Ascending aorta (tissue), 2 donors: ENCODE measurements at places on chromosomes 4 and X.

DNA sequence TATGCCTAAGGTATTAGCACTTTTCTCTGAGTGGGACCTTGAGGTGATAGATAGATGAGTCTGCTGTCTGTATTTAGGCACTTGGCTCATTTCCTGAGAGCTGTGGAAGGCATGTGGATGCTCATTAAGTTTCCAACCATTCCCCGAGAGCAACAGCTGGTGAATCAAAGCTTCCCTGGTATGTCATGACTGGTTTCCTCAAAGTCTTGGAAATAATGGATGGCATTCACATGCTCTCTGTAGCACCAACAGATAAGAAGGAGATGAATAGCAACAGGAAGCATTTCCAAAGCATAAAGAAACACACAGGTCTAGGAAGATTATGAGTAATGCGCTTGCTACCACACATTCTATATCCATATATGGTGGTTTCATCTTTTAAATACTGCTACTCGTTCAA, 118.3 kb upstream of the ETNPPL start:
- no peak for DNase-seq

- no peak for DNase-seq
Measured at GRCh38 chrX:152843852-152844251, 13.0 kb downstream of the NSDHL start.

- DNase-seq: no peak
Measured at GRCh38 chr4:105586638-105587328, 34.4 kb downstream of the ARHGEF38 start.

DNA sequence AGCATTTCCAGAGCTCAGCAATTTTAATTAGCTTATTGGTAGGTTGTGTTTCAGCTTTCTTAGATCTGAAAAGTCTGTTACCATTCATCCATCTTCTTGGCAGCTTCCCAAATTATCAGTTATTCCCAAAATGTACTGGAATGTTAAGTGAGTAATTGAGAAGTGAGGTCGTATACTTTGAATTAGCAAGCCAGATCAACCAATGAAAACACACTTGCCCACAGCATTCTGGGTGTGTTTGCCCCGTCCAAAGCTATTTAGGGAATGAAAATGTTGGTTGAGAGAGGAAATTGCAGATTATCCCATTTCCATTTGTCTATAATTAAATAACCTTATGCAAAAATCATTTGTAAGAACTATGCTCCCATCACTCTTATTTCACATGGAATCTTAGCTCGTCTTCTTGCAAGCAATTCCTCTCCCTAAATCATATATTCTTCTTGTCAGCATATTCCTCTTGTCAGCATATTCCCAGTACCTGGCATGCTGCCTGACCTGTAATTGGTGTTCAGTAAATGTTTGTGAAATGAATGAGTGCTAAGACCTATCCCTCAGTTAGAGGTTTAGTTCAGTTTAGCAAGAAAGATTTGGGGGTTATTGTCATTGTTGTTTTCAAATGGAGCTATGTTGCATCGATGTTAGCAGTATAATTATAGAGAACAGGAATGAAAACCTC, 23.3 kb upstream of the ANTXR2 start:
- no peak for DNase-seq

GRCh38 chrX:153928846-153929245, 2.8 kb upstream of the ARHGAP4 start:
- no peak for DNase-seq

DNA sequence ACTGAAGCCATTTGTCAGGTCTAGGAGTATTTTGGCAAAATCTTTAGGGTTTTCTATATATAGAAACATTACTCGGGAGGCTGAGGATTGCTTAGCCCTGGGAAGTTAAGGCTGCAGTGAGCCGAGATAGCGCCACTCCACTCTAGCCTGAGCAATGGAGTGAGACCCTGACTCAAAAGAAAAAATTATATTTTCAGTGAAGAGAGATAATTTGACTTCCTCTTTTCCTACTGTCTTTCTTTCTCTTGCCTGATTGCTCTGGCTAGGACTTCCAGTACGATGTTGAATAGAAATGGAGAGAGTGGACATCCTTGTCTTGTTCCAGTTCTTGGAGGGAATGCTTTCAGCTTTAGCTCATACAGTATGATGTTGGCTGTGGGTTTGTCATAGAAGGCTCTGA, 44.4 kb downstream of the UCHL1 start:
- no peak for DNase-seq

DNA sequence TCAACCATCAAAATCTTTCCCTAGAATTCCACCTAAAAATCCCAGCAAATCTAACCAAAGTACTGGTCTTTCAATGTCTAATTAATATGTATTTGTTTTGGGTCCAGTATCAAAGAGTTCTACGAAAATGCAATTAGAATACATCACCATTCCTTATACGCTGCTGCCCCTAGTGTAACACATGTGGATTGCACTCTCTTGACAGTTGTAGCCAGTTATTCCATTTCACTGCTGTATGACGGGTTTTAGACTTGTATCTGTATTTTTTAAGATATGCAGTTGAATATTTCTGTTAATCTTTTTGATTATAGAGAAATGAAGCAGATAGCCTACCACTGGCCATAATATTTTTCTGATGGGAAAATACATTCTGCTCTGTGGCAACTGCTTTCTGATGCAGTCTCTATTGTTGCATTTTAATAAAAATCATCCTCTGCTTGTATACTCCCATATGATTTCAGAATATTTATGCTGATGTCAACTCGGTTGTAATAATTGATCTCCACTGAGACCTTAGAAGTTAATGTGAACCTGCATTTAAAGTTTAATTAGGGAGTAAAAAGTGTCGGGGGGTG, 17.1 kb upstream of the PAGE2B start:
- peak; percentile 62 for DNase-seq

DNA sequence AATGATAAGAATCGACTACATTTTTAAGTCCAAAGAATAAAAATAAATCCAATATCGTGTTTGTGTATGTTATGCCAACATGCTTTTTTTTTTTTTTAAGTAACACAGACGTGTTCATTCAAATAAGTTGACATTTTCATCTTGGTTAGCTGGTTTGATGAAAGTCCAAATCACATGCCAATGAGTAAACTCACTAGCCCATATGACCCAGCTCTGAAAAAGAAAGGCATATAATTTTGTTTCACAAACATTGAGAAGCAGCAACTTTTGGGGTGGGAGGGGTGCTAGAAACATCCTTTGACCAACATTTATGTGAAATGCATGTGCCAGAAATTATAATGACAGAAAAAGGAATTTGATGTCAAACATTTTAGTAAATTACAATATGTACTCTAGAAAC, 61.6 kb upstream of the SPP1 start:
- no peak for DNase-seq

- DNase-seq: no peak
Measured at GRCh38 chr4:106930522-106930921, 105.6 kb downstream of the DKK2 start.

- DNase-seq: no peak
Measured at GRCh38 chr4:73919691-73920090, 50.5 kb downstream of the CXCL1 start.

DNA sequence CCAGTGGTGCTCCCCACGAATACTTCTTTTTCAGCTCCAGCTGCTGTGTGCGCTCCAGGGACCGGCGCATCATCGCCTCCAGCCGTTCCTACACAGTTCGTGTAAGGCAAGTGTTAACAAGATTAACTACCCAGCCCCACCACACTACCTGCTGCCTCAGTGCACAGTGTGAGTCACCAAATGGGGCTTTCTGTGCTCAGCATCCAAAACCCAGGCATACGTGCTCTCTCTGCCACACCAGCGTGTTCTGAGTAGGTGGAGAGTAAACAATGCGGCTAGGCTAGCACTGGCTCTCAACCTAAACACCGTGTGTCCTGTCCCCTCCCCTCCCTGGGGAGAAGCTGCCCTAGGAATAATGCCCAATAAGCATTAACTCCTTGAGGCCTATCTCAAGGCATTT, 60.0 kb downstream of the MAP7D2 start:
- DNase-seq: no peak

GRCh38 chr4:151908734-151909497, 148.1 kb upstream of the GATB start:
- DNase-seq: no peak

DNA sequence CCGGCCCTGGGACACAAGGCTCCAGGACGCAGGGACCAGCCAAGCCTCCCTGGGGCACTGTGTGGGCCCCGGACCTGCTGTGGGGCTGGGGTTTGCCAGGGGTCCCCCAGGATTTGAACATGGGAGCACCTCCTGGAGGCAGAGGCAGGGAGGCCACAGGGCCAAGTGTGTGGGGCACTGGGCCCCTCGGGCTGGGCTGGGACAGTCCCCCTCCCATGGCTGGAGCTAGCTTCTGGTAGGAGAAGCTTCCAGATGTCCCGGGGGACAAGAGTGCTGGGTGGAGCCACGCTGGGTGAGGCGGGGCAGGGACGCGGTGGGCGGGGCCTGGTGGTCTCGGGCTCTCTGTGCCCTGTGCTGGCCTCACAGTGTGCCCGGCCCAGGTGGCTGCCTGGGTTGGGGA, 18.6 kb downstream of the FGFRL1 start:
- DNase-seq: no peak

DNA sequence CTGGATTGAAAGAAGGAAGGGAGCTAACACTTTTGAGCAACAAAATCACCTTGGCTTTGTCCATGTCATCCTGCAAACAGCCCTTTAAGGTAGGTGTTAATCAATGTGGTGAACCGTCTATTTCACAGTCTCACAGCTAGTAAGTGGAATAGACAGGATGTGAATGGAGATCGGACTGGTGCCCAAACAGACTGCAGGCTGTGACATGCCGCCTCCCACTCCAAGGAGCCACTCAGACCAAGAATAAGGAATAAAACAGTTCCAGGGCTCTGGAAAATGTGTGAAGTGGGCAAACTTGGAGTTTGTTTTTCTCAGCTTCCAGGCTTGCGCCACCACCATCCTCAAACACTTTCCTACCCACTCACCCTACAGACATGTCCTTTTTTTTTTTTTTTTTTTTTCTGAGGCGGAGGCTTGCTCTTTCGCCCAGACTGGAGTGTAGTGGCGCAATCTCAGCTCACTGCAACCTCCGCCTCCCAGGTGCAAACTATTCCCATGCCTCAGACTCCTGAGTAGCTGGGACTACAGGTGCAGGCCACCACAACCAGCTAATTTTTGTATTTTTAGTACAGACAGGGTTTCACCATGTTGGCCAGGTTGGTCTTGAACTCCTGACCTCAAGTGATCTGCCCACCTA, 57.7 kb upstream of the SEC24B start:
- DNase-seq: no peak

DNA sequence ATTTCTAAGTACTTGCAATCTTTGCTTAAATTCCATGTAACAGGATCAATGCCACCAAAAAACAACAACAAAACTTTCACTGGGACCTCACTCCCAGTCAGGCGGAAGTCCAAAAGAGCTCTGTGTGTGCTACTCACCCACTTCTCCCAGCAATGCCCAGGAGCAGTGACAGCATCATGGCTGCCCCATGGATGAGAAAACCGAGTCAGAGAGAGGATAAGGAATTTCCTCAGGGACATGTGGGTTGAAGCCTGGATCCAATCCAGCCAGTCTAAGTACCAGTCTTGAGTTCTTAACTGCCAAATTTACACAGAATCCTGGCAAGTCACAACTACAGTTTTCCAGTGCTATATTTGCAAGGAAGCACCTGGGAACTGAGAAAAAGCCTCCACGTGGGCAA, 64.5 kb downstream of the STX18 start:
- DNase-seq: no peak

DNA sequence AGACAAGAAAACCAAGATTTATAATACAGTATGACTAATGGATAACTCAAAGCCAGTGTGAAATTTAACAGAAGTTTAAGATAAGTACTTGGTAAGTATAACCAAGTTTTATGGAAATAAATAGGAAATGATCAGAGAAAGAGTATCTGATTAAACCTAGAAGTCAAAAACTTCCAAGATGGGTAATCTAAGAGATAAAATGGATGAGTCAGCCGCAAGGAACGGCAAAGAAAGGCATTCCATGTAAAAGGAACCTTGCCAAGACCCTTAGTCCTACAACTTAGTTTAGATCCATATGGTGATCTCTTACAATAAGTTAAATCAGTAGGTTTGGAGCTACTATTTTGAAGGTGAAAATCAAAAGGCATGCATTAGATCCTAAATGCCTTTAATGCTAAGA, 34.8 kb downstream of the LIN54 start:
- no peak for DNase-seq

- no peak for DNase-seq
Measured at GRCh38 chr4:38896940-38897339, 29.3 kb downstream of the FAM114A1 start.

DNA sequence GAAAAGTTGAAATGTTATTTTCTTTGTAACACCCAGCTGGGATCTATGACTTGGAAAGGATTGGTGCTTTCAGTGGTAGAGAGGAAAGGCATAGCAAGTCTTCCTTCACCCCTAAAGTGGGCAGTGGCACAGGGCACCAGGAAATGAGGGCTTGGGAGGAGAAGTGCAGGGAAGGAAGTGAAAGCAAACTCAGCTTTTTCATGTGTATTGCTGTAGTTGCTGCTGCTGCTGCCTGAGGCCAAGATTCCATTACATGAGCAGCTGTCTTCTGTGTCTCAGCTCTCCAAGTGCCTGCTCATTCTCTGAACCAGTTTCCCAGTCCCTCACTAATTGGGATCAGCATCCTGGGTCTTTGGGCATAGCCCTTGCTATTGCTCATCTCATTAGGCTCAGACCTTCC, 2.6 kb downstream of the HCCS start:
- DNase-seq: no peak

- no peak for DNase-seq
Measured at GRCh38 chrX:53940180-53940579, 104.1 kb downstream of the PHF8 start.

DNA sequence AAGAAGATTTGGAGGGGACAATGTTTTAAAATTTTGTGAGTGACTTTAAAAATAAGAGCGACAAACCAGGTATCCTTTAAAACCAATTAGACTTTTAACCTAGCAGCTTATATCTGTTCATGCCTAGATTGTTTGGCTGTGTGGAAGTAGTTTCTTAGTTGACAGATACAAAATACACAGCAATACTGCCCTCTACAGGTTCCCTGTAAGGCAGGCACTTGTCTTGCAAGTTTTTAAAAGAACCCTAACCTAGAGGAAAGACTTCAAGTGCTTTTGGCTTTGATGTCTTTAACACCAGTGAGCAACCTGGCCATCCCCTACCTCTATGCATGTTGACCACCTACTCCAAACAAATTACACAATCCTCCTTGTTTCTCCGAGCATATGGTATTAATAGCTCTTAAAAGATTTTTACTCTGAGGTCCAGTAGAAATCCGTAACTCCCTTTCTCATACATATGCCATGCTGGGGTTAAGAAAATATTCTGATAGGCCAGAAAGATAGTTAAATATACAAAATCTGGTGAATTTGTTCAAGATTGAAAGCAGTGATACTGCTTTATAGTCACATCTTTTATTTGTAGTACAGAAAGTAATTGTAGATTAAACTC, 273.0 kb downstream of the ARHGAP24 start:
- DNase-seq: peak; percentile 68
